ENCODE measurements at places on chromosomes 3 and 15.

GRCh38 chr15:36924034-36924433 lies 176.3 kb downstream of the MEIS2 start:
- no peak for DNase-seq

DNA sequence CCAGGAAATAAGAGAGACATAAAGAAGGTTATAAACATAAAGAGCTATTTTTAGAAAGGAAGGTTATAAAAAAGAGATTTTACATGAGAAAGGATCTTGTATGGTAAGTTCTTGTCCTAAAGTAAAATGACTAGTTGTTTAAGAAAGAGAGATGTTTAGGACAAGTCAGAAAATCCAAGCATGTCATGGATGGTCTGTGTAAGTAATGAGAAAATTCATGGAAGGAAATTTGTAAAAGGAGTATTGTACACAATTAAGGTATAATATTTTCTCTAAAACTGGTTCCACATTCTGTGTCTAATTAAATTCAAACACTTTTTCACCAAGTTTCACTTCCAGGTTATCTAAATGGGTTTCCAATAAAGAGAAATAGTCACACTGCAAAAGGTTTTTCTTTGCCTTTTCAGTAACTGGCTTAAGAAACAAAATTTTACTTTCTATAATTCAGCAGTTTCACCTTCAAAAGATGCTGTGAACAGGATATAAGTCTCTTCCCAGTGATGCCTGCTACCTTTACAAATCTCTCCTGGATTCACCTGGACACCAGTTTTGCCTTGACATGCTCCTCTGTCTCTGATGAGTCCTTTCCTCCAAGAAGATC lies 455.7 kb downstream of the ZIC1 start:
- no peak for DNase-seq

DNA sequence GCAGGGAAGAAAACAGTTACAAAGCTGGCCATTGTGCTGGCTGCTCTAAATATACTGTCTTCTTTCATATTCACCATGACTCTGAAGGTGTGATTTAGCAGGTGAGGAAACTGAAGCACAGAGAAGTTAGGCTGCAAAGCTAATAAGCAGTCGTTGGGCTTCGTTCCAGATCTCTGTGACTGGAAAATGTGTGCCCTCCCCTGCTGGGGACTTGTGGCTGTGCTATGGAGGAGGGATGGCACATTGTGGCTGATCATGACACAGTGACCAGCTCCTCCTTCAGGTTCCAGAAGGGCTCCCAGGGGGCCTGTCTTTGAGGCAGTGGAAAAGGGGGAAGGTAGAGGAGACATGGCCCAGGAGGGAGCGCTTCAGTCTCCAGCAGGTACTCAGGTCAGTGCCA lies 19.2 kb downstream of the PXK start:
- no peak for DNase-seq

DNA sequence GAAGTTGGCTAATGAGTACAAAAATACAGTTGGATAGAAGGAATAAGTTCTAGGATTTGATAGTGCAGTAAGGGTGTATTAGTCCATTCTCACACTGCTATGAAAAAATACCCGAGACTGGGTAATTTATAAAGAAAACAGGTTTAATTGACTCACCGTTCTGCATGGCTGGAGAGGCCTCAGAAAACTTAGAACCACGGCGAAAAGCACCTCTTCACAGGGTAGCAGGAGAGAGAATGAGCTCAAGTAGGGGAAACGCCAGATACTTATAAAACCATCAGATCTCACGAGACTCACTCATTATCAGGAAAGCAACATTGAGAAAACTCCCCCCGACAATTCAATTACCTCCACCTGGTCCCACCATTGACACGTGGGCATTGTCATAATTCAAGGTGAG lies 483.3 kb downstream of the TUSC7 start:
- DNase-seq, result no peak

GRCh38 chr15:41546851-41547786 lies 3.1 kb upstream of the RPAP1 start:
- DNase-seq, result peak; percentile 66

DNA sequence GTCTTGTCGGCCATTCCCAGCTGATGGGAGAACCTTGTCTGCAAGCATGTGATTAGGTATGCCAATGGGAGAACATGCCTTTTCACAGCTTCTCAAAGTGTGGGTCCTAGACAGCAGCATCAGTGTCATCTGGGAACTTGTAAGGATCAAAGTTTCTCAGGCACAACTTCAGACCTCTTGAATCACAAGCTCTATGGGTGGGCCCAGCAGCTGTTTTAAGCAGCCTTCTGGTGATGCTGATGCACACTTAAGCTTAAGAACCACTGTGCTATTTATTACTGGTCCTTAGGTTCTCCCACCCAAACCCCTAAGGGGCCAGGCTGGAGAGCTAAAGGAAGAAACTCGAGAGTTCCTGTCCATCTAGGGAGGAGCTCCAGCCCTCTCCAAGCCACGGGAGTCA lies 453.9 kb upstream of the PROK2 start:
- DNase-seq, result no peak

DNA sequence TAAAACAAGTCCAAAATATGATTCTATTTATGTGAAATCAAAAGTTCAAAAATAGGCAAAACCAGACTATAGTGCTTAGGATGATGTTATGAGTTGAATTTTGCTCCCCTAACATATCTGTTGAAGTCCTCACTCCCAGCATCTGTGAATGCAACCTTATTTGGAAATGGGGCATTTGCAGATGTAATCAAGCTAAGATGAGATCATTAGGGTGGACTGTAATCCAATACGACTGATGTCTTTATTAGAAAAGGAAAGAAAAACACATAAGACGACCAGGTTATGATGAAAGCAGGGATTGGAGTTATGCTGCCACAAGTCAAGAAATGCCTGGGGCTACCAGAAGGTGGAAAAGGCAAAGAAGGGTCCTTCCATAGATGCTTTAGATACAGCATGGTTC lies 110.5 kb upstream of the CCDC39 start:
- DNase-seq, result no peak

- DNase-seq, result no peak
Observed at GRCh38 chr3:70400194-70400593, 87.8 kb upstream of the MDFIC2 start.

DNA sequence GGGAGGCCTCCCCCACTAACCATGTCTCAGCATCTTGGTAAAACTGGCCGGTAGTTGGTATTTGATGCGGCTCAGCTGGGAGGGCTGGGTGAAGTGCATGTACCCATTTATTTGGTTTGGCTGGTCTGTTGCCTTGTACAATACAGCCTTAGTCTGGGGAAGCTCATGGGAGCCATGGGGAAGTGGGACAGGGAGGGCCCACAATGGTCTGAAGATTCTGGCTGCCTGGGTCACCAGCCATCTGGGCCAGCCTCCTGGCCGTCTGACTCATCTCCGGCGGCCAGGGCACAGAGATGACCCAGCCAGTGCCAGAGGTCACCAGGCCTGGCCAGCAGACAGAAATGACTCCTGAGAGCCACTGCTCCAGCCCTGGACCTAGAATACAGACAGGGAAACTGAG lies 51.6 kb upstream of the SMAD6 start:
- no peak for DNase-seq

- DNase-seq, result no peak
Observed at GRCh38 chr3:64151342-64151871, 73.9 kb downstream of the PRICKLE2 start.

DNA sequence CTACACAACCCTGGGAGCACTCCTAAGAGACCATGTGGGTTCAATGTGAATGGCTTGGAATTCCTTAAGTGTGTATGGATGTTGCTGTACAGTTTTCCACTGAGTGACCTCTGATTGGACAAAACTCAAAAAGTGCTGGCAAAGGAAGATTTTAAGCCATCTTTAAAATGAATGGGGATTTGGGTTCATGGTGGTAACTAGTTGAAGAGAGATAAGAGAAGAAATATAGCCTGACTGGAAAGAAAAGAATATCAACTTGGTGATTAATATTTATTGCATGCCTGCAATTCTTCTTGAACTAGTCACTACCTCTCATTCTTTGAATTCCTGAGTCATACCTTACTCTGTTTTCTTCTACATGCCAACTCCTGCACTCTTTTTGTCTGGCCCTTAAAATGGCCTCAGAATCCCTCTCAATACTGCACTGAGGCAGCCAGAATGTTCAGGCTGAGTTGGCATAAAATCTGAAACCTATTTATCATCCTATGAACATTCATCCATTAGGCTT lies 124.7 kb downstream of the RPL22L1 start:
- peak; percentile 84 for DNase-seq

DNA sequence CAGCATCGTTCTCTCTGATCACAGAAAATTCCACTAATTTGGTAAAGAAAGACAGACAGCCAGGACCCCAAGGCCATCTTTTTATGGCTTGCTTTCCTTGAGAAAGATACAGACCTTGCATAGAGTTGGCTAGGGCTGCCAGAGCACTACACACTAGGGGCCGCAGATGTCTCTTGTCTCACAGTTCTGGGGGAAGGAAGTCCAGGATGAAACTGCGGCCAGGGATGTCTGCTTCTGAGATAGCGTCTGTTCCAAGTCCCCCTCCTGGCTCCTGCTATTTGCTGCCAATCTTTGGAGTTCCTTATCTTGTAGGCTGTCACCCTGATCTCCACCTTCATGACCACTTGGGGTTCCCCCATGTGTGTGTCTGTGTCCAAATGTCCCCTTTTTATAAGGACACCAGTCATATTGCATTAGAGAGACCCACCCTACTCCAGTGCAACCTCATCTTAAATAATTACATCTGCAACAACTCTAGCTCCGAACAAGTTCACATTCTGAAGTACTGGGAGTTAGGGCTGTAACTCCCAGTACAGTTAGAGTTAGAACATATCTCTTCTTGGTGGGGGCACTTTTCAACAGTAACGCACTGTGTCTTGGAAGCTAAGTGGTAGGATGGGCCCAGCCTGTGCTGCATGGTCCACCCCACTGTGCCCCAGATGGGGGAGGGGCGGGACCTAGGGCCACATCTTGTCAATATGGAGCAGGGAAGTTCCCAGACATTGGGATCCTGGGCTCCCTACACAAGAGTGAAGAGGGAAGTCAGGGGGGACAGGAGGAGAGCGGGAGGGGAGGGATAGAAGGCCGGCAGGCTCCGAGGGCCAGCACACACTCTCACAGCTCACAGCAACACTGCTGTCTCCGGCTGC lies 42.2 kb downstream of the KLF15 start:
- DNase-seq, result no peak

GRCh38 chr15:32096916-32097617 lies 66.8 kb downstream of the CHRNA7 start:
- DNase-seq, result no peak

DNA sequence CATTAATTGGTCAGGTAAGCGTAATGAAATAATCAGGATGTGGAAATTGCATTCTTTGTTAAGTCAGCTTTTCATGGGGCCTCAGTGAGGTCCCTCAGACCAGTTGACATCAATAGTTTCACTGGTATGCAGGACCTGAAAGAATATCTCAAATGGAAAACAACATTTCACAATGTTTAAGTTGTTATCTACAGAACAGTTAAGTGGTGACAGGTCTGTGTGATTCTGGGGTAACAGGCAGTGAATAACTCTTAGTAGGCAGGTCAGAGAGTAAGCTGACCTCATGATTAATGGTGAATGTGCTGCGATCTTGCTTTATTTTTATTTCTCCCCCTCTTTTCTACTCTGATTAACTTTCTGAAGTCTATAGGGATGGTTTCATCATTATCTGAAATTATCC lies 28.9 kb upstream of the ACP3 start:
- no peak for DNase-seq

GRCh38 chr3:70516076-70516475 lies 203.6 kb upstream of the MDFIC2 start:
- DNase-seq, result no peak

GRCh38 chr15:98883478-98883877 lies 124.1 kb downstream of the PGPEP1L start:
- DNase-seq, result no peak

DNA sequence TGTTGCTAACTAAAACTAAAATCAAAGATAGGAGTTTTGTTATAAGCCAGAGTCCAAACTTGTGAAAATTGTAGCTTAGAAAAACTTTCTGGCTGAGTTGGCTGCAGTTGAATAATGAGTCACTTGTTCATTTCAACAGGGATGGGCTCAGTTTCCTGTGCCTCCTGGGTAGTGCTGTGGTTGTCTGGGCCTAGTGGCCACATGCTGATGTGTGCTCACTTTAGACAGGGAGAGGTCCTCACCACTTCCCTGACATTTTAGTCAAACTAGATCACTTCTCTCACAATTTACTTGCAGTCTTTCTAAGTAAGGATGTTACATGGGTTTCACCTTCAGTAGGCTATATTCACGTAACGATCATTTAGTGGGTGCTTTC lies 6.3 kb upstream of the UBE2Q2 start:
- DNase-seq, result peak; percentile 78

GRCh38 chr3:172099495-172099808 lies 60.1 kb downstream of the FNDC3B start:
- DNase-seq, result no peak

DNA sequence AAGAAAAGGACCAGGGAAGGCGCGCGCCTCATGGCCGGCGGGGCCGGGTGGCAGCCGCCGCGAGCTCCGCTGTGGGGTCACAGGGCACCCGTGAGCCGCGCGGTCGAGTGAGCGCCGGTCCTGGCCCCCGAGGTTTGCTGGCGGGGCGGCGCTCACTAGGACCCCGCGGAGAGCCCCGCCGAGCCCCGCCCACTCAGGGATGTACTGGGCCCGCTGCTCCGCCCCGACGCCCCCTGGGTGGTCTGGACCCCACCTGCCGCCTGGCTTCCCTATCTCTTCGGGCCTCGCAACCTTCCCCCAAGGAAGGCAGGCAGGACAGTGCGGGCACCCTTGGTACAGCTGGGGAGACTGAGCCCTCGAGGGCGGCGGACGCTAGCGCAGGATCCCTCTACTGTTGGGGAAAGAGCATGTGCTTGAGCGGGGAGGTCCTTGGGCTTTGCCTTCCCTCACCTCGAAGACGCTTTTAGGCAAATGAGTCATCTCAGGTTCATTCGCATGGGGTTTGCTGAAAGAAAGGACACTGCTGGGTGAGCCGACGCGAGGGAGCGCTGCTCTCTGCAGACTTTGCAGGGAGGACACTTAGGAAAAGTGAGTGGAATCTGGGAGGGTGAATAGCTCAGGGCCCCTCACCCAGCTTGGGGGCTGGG lies at the start of gene CHRNB4:
Gene CHRNB4, minus strand, starts transcription at position 109 of the 647 bp plus-strand sequence. Its CDS starts 77 bp downstream, at position 32.
- peak; percentile 10 for DNase-seq

Data from fibroblast of skin of right quadriceps (primary cell).